Mesothelial cell of epicardium (in vitro differentiated cells): ENCODE measurements at places on chromosomes 4 and X. TPM values are rescaled to one million over a fixed set of nuclear protein-coding genes. Genes with fewer than 3 reads are reported as not detected.

DNA sequence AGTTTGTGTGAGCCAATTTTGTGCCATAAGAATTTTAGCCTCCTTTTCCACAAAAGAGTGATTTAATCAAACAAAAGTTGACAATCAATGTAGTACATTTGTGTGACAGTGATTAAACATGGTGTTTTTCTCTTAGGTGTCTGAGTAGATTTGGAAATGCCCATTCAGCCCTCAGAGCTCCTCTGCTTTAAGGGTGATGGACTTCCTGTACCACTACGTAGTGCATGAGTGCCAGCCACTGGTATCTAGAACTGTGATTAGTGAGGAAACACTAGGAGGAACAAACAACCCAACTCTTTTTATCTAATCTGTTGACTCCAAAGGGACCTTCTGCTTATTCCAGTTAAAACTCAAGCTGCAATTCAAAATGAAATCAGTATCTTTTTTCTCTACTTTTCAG is 151.7 kb downstream of the SNCA start:
- DNase-seq, result no peak

DNA sequence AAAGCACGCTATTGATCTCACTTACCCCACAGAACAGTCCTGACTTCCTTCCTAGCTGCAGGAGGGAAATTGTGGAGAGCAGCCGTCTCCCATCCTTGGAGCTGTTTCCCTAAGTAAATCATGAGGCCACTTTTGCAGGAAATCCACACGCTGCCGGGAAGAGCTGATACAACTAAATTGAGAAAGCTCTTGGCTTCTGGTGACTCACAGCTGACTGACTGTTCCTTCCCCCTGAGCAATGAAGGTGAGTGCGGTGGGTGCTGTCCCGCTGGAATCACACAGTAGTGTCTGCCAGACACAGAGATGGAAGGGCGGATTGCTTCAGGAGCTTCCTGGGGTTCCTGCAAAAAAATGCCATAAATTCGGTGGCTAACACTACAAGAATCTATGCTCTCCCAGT is 268.9 kb downstream of the ASMT start:
- no peak for DNase-seq

GRCh38 chr4:41000356-41000755 is 214.0 kb downstream of the APBB2 start:
- no peak for DNase-seq

GRCh38 chrX:17442898-17443297 is 67.9 kb downstream of the NHS start:
- DNase-seq, result no peak

DNA sequence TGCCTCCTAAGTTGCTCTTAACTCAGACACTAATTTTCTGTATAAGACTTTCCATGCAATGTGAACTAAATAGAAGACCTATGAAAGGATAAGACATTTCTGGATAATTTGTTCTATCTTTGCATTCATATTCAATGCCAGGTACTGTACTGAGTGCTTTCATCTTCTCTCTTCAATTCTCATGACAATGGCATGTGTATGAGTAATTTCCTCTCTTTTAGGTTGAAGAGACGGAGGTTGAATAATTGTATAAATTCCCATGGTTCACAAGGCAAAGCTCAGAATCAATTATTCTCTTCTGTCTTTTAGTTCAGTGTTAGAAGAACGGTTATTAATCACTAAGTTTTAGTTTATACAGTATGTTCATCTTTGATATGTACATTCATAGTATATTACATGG is 29.3 kb upstream of the CFAP299 start:
- DNase-seq, result no peak

GRCh38 chr4:159229164-159229563 is 126.3 kb downstream of the RAPGEF2 start:
- no peak for DNase-seq

GRCh38 chrX:13463608-13464007 is 105.8 kb upstream of the EGFL6 start:
- no peak for DNase-seq

GRCh38 chr4:180635281-180635680 is 1607.9 kb upstream of the TENM3 start:
- DNase-seq, result no peak

- DNase-seq, result no peak
These were observed 3.7 kb downstream of the PRDM5 start for GRCh38 chr4:120918788-120919187.

GRCh38 chrX:45208121-45208856 is 7.6 kb upstream of the DIPK2B start:
- DNase-seq, result no peak

GNL3L gene
- 41.3 to 45.0 TPM (median 42.0 TPM) in 3 replicates for total RNA-seq

ZDHHC15 gene
- total RNA-seq, result 2.7 to 3.4 TPM (median 3.0 TPM) in 3 replicates

NFKB1 gene
- 25.7 to 30.9 TPM (median 26.7 TPM) in 3 replicates for total RNA-seq

RASL11B gene
- total RNA-seq, result 22.7 to 26.1 TPM (median 24.7 TPM) in 3 replicates
